ENCODE measurements at places on chromosomes 2 and 18. TPM values are rescaled to one million over a fixed set of nuclear protein-coding genes. Genes with fewer than 3 reads are reported as not detected.

CD8A gene
- total RNA-seq: 0.95 TPM

CHCHD5 gene
- total RNA-seq: 22.3 TPM

SERPINB4 gene
- not detected for total RNA-seq

DNA sequence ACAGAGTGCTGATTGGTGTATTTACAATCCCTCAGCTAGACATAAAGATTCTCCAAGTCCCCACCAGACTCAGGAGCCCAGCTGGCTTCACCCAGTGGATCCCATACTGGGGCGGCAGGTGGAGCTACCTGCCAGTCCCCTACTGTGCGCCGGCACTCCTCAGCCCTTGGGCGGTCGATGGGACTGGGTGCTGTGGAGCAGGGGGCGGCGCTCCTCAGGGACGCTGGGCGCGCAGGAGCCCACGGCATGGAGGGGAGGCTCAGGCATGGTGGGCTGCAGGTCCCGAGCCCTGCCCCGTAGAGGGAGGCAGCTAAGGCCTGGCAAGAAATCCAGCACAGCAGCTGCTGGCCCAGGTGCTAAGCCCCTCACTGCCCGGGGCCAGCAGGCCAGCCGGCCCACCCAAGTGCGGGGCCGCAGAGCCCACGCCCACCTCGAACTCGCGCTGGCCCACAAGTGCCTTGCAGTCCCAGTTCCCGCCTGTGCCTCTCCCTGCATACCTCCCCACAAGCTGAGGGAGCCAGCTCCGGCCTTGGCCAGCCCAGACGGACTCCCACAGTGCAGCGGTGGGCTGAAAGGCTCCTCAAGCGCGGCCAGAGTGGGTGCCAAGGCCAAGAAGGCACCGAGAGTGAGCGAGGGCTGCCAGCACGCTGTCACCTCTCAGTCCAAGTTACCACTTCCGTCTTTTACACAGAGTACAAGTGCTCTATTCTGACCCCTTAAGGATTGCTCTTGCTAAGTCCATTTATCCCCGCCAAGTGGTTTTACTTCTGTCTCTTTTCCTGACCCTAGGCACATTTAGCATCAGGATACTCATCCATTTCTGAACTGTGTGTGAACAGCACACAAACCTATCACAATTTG is 1.7 kb upstream of the RPE start:
- no peak for DNase-seq

GRCh38 chr18:11112286-11112685 is 37.1 kb downstream of the PIEZO2 start:
- DNase-seq: no peak

DNA sequence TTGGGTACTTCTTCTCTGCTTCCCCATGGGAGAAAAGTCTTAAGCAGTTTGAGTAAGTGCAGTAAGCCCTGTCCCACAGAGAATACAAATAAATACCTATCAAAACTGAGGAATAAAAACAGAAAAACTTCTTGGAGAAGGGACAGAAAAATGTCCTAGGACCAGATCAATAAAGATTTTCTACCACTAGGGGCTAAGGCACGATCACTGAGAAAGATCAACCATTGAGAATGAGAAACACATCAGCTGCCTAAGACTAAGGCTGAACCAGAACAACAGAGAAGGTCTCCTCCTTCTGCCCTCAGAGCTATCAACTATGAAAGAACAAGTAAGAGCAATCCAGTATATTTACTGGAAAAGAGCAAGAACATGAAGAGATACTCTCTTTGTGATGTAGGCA is 763.6 kb upstream of the LRRTM1 start:
- no peak for DNase-seq

ACTR1B gene
- 85.5 TPM for total RNA-seq

GRCh38 chr2:34831096-34831495 is 1232.0 kb upstream of the FAM98A start:
- DNase-seq: no peak

GRCh38 chr2:161606327-161606726 is 17.9 kb upstream of the SLC4A10 start:
- no peak for DNase-seq

- no peak for DNase-seq
These were observed 308.4 kb downstream of the XIRP2 start for GRCh38 chr2:167196461-167197252.

SPP2 gene
- not detected for total RNA-seq

GRCh38 chr2:45825001-45825651 is 173.7 kb downstream of the PRKCE start:
- DNase-seq: no peak

CBLN2 gene
- 0.75 TPM for total RNA-seq

GRCh38 chr18:48164116-48164515 is 233.7 kb upstream of the SMAD2 start:
- no peak for DNase-seq

DNA sequence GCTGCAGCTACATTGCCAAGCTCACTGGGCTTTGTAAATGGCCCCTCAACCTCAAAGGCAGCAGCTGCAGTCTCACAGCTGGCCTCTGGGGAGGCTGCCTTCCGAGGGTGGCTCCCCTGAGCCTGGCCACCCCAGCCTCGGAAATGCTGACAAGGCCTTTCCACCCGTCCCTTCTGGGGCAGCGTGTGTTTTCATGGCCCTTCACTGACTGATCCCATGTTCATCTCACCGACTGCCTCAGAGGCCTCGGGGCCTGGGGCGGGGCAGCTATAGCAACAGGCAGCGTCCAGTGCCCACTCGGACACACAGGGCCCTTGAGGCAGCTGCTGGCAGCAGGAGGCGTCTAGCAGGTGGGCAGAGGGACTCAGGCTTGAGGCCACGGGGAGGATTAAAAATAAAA is 149.7 kb downstream of the GLI2 start:
- no peak for DNase-seq

- peak; percentile 44 for DNase-seq
These were observed 38.3 kb downstream of the SFXN5 start for GRCh38 chr2:73033142-73033765.

DNA sequence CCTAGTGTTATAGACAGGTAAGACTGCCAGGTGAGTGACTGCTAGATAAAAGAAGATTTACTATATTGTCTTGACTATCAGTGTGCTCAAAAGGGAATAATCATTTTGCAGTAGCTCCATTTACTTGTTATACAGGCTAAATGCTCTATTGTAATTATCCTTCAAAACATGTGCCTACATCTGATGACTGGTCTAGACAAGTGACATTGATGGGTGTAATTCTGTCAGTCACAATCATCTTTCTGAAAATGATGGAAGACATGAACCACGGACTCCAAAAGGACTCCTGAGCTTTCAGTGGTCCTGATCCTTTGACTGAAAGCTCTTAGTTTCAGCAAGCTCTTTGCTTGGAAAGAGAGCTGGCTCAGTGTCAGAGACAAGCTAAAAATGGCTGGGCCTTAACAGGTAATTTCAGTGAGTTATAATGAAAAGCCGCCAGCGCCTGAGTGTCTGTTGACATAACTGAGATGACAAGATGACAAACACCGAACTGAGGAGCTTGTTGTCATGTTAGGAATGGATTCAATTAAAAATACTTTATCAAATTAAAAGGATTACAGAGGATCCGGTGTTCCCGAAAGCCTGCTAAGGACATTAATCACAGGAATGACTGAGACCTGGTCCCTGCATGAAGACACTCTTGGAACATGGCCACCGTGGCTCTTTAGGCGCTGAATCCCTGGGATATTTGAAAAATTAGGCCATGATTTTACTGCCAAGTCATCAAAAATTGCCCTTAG is 141.7 kb downstream of the CMPK2 start:
- DNase-seq: no peak

DNA sequence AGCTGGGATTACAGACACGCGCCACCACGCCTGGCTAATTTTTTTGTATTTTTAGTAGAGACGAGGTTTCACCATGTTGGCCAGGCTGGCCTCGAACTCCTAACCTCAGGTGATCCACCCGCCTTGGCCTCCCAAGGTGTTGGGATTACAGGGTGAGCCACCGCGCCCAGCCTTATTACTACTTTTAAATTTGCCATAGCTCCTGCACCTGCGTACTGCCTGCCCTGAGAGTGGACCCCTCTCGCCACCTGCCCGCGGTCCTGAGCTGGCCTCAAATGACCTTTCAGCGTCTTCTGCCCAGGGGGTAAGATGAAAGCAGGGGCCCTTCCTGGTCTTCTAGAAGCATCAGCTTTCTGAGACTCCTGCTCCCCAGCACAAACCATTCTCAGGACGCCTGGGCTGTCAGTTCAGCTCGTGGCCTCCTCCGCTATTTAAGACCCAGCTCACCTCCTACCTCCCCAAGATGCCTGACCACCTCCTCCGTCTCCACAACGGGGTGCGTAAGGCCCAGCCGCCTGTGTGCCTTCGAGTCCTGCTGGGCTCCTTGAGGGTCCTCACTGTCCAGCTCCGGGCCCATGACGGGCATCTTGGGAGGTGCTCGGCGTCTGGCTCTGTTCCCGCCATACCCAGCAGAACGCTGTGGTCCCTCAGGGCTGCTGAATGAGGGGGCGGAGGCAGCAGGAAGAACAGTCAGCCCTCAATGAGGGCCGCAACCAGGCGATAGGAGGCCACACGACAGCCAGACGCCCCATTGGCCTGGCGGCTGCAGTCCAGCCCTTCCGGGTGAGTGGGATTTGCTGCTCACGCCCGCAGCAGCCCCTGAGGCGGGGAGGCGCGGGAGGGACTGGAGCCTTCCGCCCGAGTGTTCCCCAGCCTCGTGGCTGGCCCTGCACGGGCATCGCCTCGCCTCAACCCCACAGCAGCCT is 266.6 kb downstream of the TFCP2L1 start:
- DNase-seq: no peak

GRCh38 chr2:18540872-18541271 is 19.6 kb downstream of the RDH14 start:
- no peak for DNase-seq

DNA sequence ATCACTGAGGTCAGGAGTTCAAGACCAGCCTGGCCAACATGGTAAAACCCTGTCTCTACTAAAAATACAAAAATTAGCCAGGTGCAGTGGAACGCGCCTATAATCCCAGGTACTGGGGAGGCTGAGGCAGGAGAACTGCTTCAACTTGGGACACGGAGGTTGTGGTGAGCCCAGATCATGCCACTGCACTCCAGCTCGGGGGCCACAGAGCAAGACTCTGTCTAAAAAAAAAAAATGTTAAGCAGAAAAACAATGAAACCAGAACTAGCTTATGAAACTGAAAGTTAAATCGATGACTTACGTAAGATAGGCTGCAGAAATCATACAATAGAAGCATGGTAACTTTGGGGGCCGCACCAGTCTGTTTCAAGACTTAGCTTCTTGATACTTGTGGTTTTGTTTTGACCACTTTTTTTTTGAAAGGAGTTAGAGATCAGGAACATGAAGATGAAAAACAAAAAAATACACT is 6.2 kb upstream of the GPR155 start:
- peak; percentile 60 for DNase-seq

CRYGD gene
- total RNA-seq: not detected

NTSR2 gene
- total RNA-seq: not detected

- DNase-seq: no peak
These were observed 72.7 kb downstream of the CLIP4 start for GRCh38 chr2:29187926-29188325.

DNA sequence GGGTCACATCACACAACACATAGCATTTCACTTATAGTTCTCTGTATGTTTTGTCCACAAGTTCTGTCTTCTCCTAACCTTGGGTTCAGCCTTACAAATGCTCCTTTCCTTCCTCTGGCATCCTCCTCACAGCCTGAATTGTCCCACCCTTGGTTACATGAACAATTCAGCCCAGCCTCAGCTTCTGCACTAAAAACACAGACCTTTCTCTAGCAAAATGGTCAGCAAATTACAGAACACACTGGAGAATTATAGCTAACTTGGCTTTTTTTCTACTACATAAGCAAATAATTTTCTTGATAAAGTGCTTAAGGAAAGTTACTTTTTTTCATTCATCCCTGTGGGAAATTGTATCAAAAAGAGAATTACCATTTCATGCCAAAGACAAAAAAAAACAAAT is 94.8 kb upstream of the COL5A2 start:
- no peak for DNase-seq

DNA sequence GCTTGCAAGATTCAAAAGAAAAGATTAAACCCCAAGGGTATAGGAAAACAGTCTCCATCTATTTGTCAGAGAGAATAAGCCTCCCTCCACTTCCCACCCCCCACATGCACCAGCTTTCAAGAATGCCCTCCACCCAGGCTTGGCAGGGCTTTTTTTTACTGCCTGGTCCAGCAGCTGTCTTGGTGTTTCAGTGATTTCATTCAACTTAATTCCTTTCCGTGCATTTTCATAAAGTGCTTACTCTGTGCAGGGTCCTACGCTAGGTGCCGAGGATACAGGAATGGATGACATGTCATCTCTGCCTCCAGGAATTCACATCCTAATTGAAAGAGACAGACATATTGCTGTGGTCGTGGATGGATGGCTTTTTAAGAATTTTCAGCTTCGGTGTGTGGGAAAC is 117.9 kb downstream of the LRATD1 start:
- no peak for DNase-seq

DNA sequence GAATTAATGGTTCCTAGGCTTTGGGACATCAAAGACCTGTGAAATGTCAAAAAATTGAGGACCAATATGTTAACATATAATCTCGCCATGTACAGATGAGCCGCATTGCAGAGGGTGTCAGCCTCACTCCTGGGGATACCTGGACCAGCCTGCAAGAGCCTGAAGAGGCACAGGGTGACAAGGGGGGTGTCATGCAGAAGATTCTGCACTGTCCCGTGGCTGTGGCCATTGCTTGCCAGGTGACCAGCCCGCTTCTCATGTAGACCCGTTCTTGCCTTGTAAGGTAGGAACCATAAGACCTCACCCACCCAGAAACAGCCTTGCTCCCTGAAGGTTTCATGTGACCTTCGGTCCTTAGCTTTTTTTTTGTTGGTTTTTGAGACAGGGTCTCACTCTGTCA is 37.5 kb downstream of the TMEM37 start:
- no peak for DNase-seq

- DNase-seq: peak; percentile 44
These were observed 35.5 kb downstream of the ITGA6 start for GRCh38 chr2:172462849-172463381.

PROM2 gene
- total RNA-seq: 20.2 TPM
